ENCODE measurements at places on chromosomes 13 and 19. TPM values are rescaled to one million over a fixed set of nuclear protein-coding genes. Genes with fewer than 3 reads are reported as not detected.

ARHGAP35 gene
- total RNA-seq, result 63.9 TPM

CLEC11A gene
- 4.0 TPM for total RNA-seq

OR10H1 gene
- not detected for total RNA-seq

KIR3DL2 gene
- total RNA-seq, result not detected

ICAM4 gene
- total RNA-seq, result not detected

ATXN8OS gene
- not detected for total RNA-seq

ZNF682 gene
- not detected for total RNA-seq

POU2F2 gene
- 0.44 TPM for total RNA-seq

TRAPPC6A gene
- 34.2 TPM for total RNA-seq

ZFR2 gene
- not detected for total RNA-seq

CCL25 gene
- not detected for total RNA-seq

CYP4F22 gene
- total RNA-seq, result not detected

ZNF382 gene
- total RNA-seq, result not detected

ARHGAP33 gene
- total RNA-seq, result 4.0 TPM

ZNF99 gene
- not detected for total RNA-seq

CDC42EP5 gene
- 72.4 TPM for total RNA-seq

SHISA2 gene
- not detected for total RNA-seq

ACP5 gene
- 0.83 TPM for total RNA-seq

MEIOSIN gene
- not detected for total RNA-seq

ZNF541 gene
- not detected for total RNA-seq

PSG3 gene
- not detected for total RNA-seq

CRB3 gene
- 101 TPM for total RNA-seq

WDR87 gene
- total RNA-seq, result not detected

LAIR1 gene
- not detected for total RNA-seq

CGB7 gene
- total RNA-seq, result not detected

FOXA3 gene
- total RNA-seq, result 10.7 TPM

LRRC4B gene
- total RNA-seq, result not detected

SAFB2 gene
- 38.1 TPM for total RNA-seq

TINCR gene
- total RNA-seq, result not detected

ZNF850 gene
- total RNA-seq, result 0.34 TPM

ERCC1 gene
- 154 TPM for total RNA-seq

NTN5 gene
- not detected for total RNA-seq

TICAM1 gene
- total RNA-seq, result 3.9 TPM

ADPRHL1 gene
- total RNA-seq, result 3.3 TPM

CD79A gene
- 0.81 TPM for total RNA-seq

ZNF823 gene
- 3.6 TPM for total RNA-seq

FAAP24 gene
- 5.8 TPM for total RNA-seq

All from HT-29 (cell line).